ENCODE measurements at places on chromosomes 1 and 21.

DNA sequence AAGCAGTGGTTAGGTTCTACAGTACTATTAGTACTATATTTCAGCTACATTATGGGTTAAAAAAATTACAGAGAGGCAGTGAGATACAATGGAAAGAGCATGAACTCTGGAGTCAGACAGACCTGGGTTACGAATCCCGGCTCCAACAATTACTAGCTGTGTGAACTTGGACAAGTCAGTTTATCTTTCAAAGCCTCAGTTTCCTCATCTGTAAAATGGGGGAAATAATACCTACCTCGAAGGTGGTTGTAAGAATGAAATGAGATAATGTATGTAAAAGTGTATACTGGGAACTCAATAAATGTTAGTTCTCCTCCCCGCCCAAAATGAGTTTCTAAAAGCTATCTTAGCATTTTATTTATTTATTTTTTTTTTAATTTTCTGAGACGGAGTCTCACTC is 59.5 kb downstream of the PRPF38A start:
- DNase-seq, result no peak

GRCh38 chr1:173628888-173629287 is 6.2 kb upstream of the TEX50 start:
- DNase-seq, result no peak

GRCh38 chr1:21773585-21773984 is 9.4 kb downstream of the USP48 start:
- no peak for DNase-seq

DNA sequence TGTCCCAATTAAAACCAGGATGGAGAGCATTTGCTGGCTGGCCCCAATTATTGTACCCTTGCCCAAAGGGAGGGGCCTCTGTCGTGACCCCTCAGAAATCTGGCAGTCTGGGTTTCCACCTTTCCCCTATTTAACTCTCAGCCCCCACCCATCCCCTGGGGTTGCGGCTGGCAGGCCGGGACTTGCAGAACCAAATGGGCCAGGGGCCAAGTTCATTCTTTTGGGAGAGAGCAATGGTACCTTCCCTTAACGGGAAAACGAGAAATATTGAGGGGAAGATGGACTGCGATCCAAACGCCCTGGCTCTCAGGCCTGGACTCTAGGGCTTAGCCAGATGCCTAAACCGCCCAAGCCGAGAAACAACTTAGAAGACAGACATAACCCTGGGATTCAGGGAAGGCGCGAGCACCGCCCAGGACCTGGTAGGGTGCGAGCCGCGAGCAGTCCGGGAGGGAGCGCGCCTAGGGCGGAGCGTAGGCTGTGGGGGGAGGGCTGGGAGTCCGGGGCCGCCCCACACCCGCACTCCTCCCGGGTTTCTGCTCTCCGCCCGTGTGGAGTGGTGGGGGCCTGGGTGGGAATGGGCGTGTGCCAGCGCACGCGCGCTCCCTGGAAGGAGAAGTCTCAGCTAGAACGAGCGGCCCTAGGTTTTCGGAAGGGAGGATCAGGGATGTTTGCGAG is at the start of gene SLC27A3:
Gene SLC27A3 (plus strand): TSS at position 628 of the 678 bp plus-strand sequence. CDS start 91 bp downstream, outside the sequence.
- no peak for DNase-seq

- DNase-seq, result no peak
Measured at GRCh38 chr1:40984066-40984465, 4.6 kb downstream of the CTPS1 start.

- no peak for DNase-seq
Measured at GRCh38 chr1:28592321-28593071, 431 bp downstream of the RAB42 start.

DNA sequence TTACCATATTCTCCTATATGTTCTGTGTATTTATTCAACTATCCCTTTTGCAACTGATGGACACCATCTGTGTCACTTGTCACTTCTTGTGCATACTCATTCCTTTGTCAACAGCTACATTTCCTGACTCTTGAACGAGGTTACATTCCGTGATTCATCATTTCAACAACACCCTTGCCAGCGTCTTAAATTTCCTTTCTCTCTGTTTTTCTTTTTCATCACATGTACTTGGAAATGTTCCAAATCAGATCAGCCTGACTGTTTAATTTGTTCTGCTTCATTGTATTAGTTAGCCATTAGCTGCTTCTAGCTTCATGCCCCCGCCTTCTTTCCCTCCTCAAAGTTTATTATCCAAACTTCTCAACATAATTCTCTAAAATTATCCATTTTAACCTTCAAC is 173.0 kb downstream of the ADGRL4 start:
- DNase-seq, result no peak

- no peak for DNase-seq
Measured at GRCh38 chr1:114345930-114346479, 165.0 kb downstream of the TRIM33 start.

DNA sequence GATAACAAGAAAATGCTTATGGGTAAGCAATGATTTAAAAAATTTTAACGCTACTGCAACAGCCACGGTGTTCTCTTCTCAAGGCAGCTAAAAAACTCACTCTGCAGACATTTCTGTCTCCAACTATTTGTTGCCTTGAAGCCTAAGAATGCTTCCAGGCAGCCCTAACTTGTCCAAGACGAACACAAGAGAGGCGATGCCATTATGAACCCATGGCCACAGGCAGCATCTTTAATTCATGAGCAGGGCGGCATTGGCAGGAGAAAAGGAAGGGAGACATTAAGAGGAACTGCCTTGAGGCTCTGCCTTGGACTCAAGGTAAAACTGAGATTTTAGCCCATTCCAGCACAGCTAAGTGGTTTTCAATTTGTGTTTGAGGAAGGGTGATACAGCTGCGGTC is 67.5 kb downstream of the KCND3 start:
- DNase-seq, result no peak

- no peak for DNase-seq
Measured at GRCh38 chr1:59218521-59219236, 78.2 kb upstream of the FGGY start.

GRCh38 chr1:160076295-160076694 is 5.0 kb upstream of the KCNJ9 start:
- DNase-seq, result no peak

GRCh38 chr1:179825798-179826460 is 51.7 kb downstream of the TOR1AIP2 start:
- no peak for DNase-seq

- no peak for DNase-seq
Measured at GRCh38 chr1:19066874-19067181, 110.4 kb upstream of the IFFO2 start.

DNA sequence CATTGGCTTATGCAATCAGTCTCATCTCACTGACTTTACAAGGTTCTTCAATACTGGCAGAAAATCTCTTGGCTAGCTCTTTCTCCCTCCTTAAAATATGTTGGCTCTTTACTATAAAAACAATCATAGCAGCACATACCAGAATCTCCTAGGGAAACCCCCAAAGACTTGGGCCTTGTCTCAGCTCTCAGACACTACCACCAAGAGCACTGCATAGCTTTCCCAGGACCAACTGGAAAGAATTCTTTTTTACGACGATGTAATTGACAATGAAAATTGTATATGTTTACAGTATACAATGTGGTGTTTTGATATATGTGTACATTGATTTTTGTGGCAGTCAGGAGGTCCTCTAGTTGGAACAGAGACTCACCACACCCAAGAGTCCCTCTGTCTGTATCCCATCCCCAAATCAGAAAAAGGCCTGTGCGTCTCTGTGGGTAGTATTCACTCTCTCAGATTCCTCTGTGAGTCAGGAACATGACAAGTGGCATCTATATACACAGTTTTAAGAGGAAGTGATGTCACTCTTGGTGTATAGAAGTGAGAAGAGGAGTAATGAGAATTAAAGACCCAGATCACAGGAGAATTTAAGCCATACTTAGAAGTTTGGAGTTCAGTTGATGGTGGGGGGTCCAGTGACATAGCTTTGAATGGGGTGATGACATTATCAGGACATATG is 21.1 kb downstream of the SMAP2 start:
- no peak for DNase-seq

DNA sequence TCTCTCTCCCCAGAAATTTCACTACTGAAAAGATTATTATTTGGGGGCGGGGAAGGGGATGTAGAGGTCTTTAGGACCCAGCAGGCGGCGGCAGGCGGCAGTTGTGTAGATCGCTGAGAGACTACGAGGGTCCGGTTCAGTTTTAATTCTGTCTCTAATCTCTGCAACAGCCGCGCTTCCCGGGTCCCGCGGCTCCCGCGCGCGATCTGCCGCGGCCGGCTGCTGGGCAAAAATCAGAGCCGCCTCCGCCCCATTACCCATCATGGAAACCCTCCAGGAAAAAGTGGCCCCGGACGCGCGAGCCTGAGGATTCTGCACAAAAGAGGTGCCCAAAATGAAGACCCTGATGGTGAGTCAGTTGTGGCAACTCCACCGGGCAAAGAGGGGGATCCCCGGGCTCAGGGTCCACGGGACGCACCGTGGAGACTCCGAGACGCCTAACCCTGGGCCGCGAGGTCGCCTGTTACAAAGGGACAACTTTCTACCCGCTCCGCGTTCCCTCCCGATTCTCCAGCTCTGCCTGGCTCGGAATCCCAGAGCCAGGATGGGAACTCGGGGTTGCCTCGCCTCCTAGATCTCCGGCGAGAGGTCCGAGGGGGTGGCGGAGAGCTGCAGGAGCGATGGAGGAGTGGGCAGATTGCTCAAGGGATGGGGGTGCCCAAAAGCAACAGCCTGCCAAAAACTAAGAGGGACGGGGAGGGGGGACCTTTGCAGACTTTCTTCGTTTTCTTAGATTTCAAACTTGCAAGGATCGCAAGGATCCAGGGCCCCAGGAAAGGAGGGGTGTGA is at the start of gene ST6GALNAC5:
Gene ST6GALNAC5 (plus strand): TSS at position 139 of the 789 bp plus-strand sequence.
- DNase-seq, result no peak

GRCh38 chr1:210445485-210445884 is 116.8 kb downstream of the HHAT start:
- DNase-seq, result no peak

DNA sequence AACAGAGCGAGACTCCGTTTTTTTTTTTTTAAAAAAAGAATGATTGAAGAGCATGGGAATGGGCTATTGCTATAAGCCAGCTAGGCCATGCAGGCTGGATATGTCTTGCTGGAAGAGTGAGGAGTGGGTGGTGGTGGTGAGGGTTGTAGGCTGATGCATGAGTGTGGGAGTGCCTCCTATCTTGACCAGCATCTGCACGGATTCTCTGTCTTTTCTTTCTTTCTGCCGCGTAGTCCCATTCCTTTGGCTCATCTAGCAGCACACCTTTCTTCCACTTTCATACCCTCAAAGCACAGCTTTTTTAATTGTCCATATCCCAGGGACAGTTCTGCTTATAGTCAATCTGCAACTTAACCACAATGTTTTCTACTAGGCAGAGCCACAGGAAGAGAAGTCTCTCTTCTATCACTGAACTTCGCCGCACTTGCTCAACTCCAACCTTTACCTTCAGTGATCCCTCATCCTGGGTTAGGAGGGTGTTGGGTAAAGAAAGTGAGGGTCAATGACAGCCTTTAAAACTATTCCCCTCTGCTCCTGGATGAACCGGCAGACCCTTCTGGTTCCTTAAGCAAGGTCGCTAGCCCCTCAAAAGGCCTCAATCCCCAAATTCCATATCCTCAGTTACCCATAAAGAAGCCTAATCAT is 15.2 kb downstream of the ADCY10 start:
- DNase-seq, result no peak

DNA sequence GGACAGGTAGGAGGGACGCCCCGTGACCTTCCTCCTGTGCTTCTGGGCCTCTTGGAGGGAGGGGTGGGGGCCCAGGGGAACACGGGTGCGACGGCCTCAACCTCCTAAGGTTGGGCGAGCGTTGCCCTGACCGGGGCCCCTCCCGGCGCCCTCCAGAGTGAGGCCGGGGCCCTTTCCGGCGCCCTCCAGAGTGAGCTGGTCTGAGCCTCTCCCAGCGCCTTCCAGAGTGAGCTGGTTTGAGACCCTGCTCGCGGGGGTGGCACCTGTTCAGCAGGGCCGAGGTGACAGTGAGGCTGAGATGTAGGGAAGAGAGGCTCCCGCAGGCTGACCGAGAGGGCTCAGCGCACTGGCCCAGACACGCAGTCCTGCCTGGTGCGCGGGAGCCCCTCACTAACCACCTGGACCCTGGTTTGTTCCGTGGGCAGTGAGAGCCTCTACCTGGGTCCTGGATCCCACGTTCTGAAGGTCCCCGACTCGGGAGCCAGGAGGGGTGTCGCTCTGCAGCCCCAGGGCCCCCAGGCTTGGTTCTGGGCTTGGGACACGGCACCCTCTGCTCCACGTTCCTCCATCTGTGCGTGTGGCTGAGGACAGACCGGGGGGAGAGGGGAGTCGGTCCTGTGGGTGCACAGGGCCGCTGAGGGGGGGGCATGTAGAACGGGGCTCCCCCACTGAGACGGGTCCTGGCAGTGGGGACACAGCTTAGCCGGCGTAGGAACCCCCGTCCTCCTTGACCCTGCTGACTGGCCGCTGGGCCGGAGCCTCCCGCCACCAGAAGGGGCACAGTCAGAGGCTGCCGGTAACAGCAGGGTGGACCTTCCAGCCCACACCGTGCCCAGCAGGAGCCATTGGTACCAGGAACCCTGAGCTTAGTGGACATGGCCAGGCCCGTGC is 1.4 kb downstream of the COL6A1 start:
- DNase-seq, result no peak

DNA sequence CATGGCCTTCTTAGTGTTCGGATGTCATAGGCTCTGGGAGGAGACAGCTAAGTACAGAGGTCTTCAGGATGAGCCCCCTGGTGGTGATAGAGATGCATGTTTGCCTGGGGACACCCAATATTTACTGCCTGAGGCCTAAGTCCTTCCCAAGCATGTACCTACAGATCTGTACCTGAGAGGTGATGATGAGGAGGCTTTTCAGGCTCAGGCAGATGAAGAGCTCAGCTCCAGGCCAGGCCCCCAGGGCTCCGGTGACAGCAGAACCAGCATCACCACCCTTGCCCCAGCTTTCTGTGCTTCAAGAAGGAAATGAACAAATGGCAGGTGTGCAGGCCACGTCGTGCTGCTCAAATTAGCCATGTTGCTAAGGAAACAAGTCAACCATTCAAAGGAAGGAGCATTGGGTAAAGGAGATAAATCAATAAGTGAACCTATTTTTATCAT is 21.1 kb downstream of the CACNA1E start:
- DNase-seq, result no peak

DNA sequence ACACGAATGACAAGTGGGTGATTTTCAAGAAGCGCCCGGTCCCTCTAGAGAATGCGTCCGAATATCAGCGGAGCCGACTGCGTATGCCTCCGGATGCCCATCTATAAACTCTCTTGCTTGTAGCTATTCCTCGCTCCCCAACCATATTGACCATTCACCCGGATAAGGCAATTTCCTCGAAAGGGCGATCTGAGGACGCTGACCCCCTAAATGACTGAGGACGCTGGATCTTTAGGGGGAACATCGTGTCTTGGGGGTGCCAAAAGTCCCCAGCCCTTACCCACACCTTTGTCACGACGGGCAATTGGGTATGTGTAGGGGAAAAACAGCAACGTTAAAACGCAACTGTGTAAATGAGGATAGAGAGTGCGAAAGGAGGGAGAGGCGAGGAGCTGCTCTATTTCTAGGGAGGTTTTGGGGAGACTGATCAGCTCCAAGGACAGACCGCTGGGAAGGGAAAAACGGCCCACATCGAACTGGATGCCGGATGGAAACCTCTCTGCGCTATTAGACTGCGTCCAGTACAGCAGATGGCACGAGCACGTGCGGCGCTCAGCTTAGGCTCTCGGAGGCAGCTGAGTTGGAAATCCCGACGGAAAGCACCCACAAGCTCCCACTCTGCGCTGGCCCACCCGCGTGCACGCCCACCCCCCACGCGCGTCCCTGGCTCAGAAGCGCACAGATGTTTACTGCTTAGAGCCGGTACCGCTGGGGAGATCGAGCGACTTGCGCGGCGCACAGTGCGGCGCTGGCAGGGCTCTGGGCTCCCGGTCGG is 2.9 kb upstream of the PRRX1 start:
- DNase-seq, result no peak

- DNase-seq, result peak; percentile 34
Measured at GRCh38 chr1:165827268-165828102, at the start of gene UCK2. Gene UCK2, plus strand, starts transcription at chr1:165827614. Its CDS starts 220 bp downstream, at chr1:165827834.

All from activated gamma-delta T cell (primary cell).